ENCODE measurements at places on chromosomes 5 and 9.
A peak's percentile ranks its signal among the peaks of the same experiment; 100 is the strongest.

GRCh38 chr5:96629774-96630173, 32.4 kb upstream of the CAST start:
- DNase-seq = no peak

DNA sequence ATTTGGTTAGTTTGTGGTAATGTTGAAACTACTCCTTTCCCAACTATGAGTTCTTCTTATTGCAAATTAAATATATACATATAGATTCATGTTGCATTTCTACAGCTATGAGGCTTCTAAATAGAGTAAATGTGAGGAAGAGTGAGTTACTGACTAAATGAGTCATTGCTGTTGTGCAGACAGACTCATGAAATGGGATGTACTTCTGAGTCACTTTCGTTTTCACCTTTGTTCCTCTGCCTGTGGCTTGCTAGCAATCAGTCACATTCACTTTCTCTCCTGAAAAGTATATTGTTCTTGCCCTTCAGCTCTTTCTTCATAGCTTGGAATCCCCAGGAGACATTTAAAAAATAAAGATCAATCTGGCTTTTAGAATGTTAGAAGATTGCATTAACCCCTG, 295.5 kb upstream of the SMC2 start:
- DNase-seq = no peak

DNA sequence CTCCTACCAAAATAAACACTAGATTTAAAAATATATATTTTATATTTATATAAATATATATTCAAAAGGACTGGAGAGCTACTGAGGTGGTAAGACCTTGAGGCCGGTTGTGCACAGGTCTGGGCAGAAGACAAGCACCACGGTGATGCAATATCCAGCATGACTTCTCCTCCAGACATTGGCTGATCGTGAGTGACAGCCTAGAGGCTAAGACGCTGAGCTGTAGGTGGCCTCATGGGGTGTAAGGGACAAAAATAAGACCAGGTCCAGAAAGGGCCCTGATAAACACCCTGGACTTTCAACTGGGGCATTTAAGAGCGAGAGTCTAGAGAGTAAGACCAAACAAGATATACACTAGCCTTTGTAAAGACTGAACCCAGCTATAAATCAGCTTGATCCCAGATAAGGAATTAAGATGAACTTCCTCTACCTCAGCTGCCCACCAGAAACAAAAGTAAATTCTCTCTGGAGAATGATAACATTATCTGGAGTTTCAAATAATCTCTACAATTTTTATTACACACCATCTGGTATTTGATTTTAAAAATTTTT, 14.2 kb upstream of the C5orf47 start:
- no peak for DNase-seq

- no peak for DNase-seq
Observed at GRCh38 chr9:31588756-31589155, 795.7 kb upstream of the ACO1 start.

GRCh38 chr9:129309906-129310305, 131.8 kb upstream of the IER5L start:
- no peak for DNase-seq

DNA sequence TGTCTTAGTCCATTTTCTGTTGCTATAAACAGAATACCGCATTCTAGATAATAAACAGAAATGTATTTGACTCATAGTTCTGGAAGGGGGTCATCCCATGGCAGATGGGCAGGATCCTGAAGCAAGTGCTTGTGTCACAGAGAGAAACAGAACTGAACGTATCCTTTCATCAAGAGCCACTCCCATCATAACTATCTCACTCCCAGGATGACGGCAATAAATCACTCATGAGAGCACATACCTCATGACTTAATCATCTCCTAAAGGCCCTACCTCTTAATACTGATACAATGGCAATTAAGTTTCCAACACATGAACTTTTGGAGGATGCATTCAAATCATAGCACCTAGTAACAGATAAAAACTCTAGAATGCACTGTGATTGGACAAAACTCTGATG, 142.9 kb downstream of the CAMK4 start:
- DNase-seq = no peak

- DNase-seq = no peak
Observed at GRCh38 chr5:52672459-52672858, 115.3 kb upstream of the ITGA1 start.

DNA sequence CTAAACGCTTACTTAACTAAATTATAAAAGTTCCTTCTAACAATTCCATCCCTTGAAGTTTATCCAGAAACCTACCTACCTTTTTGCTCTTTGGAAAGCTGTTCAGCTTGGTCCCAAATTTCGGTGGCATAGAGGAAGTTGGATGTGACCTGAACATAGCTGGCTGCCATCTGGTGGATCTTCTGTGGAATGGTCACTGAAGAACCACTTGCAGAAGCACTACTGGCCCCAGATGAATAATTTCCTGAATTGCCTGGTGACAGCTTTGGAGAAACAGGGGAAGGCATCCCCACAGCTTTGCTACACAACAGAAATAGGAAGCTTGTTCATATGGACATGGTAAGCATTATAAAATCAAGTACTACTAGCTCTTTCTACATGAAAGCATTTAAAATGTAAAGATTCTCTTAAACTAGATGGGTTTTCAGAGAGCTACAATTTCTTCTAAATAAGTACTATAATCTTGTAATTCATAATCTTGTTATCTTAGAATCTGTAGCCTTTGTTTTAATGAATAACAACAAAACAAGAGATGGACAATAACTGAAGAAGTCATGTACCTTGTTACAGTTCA, 9.9 kb downstream of the LEAP2 start:
- DNase-seq = peak; percentile 73

DNA sequence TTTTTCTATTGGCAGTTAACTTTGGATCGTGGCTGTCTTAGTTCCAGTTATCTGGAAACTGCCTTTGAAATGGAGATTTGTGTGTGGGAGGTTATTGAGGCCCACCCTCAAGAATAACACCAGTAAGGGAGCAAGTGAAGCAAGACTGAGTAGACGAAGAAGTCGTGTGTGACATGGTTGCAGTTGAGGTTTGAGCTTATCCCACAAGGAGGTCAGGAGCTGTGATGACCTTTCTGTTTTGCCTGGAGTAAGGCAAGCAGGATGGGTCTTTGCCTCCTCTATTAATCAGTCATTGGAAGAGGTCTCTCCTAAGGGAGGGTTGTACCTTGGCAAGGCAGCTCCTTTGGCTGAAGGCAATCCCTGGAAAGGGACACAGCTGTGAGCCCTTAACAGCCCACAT, 49.6 kb upstream of the CTXN3 start:
- DNase-seq = no peak

- no peak for DNase-seq
Observed at GRCh38 chr5:458547-459353, 15.8 kb downstream of the EXOC3 start.

DNA sequence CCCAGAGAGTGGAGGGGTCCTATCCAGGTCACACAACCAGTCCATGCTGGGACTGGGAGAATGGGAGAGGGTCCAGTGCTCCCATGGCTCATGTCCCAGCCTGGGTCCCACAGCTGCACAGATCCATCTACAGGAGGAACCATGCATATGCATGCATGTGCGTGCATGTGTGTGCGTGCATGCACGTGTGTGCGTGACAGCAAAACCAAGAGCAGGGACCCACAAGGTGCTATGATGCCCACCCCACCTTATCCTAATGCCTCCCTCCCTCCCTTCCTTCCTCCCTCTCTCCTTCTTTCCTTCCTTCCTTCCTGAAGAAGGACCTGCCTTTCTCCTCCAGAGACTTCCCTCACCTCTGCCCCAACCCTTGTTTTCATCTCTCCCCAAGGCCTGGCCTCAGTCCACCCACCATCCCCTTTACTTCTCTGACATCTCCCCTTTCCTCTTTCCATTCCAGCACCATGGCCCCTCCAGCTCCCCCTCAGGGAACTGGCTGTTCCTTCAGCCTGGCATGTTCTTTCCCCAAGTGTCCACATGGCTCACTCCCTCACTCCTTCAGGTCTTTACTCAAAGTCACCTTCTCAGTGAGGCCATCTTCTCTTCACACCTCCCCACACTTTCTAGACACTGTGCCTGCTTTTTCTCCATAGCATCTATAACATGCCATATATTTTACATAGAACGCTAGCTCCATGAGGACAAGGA, 21.8 kb downstream of the AQP7 start:
- no peak for DNase-seq

DNA sequence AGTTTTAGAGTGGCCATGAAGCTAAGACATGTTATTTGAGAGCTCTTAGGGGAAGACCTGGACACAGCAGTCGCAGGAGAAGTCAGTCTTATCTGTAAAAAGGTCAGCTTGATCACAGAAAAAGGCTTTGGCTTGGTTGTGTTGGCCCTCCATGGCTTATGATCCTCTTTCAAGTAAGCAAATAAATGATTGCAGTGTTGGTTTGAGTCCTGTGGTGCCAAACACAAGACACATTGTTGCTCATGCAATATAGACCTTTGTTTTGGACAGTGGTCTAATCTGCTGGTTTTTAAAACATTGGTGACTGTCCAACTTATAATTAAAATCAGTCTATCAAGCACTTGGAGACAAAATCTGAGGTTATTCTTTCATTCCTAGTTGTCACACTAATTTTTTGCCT, 54.0 kb downstream of the DOCK8 start:
- DNase-seq = no peak

GRCh38 chr5:151509231-151509630, 61.8 kb downstream of the SLC36A1 start:
- no peak for DNase-seq

Measured in putamen (tissue), 1 donor.